ENCODE measurements at places on chromosomes 4 and X.

GRCh38 chr4:24186466-24186865 lies 296.6 kb upstream of the PPARGC1A start:
- no peak for DNase-seq

DNA sequence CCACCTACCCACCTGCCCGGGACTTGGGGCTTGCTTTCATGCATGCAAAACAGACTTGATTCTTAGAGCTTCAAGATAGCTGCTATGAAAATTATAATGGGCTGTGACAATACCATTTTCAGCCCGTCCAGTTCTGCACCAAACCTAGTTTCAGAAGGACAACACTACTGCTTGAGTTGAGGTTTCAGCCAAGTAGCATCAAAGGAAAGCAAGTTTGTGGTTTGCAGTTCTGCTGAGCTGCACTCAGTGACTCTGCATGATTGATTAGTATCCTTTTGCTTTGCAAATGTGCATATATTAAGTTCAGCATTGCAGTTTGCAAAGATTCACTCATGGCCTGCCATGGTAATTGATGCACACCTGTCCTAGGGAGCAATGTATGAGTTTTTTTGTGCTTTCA lies 442.7 kb downstream of the RPA4 start:
- DNase-seq = no peak

DNA sequence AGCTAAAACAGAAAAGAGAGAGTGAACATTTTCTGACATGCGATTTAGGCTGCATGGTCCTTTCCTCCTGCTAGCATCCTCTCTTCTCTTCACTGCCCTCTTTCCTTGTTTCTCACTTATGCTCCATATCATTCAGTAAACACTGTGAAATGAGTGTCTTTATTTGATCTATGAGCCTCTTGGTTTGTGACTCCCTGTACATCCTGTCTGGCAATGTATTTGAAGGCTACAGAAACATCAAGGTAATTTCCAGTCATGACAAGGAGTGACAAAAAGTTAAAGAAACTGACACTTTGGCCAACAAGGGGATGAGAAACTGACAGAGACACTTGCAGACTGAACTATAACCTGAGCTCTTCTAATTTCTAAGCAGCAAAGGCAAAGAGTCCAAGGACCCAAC lies 8.7 kb downstream of the FTHL17 start:
- no peak for DNase-seq

DNA sequence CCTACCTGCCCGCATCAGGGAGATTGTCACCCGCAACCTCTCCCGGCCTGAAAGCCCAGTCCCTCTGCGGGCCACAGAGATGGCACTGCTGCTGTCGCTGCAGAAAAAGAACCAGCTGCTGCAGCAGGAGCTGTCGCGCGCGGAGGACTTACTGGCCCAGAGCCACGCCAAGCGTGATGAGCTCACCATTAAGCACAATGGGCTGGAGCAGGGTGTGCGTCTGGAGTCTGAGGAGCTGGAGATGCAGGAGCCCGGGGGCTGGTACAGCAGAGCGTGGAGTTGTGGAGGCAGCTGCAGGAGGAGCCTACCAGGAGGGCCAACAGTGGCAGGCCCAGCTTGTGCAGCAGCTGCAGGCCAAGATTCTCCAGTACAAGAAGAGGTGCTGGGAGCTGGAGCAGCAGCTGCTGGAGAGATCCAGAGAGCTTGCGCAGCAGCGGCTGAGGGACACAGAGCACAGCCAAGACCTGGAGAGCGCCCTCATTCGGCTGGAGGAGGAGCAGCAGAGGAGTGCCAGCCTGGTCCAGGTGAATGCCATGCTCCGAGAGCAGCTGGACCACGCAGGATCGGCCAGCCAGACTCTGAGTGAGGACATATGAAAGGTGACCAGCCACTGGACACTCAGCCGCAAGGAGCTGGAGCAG lies 11.3 kb downstream of the SMIM10L2A start:
- DNase-seq = no peak

DNA sequence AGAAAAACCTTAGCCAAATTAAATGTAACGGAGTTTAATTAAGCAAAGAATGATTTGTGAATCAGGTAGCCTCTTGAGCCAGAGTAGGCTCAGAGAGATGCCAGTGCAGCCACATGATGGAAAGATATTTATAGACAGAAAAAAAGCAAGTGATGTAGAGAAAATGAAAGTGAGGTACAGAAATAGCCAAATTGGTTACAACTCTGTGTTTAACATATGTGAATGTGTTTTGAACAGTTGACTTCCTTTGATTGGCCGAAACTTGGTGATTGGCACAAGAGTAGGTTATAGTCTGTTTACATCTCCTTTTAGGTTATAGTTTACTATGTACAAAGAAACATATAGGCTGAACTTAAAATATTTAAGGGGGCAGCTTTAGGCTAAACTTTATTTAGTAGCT lies 459.9 kb upstream of the BOD1L1 start:
- DNase-seq = no peak

DNA sequence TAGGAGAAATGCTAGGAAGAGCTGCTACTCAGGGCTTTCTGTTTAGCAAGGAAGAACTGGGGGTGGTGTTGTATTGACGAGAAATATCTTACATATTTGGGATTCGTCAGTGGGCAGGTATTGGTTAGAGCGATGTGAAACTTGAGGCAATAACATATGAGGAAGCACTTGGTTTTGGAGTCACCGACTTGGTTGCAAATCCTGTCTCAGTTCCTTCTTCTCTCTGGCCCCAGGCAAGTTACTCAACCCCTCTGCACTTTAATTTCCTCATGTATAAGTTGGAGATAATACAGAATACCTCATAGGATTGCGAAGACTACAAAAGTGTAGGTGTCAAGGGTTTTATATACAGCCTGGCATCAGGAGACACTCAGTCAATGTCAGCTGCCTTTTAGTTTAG lies 34.1 kb downstream of the GPAT3 start:
- DNase-seq = no peak

DNA sequence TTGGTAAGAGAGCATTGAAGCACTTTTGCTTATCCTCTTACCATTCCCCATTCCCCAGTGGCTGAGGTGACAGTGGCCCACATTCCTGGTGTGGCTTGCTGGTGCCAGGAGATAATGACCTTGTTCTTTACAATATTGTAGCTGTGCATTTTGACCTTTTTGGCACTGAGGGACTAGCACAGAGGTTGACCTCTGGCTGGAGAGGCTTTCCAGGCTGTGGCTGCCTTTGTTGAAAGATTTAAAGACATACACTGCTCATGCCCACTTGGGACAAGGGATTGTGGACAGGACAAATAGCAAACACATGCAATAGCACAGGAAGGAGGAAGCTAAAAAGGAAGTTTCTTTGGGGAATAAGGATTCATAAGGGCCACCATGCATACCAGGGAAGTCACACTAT lies 65.4 kb downstream of the ARHGEF9 start:
- no peak for DNase-seq

DNA sequence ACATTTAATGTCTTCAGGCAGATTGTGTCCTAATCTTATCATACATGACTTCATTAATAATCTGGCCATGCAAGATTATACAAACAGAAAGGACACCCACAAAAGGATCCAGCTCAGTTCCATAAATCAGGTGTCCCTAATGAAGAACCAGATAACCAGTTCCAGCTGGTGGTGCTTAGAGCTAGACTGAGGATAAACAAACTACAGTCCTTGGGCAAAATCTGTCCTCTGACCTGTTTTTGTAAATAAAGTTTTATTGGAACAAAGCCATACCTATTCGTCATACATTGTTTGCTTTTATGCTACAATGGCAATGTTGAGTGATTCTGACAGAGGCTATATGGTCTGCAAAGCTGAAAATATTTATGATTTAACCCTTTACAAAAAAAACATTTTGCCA lies 199.5 kb downstream of the MID1IP1 start:
- DNase-seq = no peak

DNA sequence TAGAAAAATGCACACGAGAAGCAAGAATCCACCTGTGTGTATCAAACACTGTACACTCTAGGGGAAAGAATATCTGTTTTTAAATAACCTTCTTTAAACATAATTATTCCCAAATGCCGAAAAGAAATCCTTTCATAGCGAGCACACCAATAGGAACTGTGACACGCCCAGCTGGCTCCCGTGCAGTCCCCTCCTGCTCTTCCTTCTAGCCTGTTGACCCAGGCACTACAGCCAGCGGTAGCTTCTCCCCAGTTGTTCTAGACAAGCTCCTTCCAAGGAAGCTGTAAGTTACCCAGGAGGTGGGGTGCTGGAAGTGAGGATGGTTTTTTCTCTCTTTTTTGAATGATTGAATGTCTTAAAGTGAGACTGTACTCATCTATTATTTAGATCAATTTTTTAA lies 19.5 kb upstream of the NOCT start:
- no peak for DNase-seq

DNA sequence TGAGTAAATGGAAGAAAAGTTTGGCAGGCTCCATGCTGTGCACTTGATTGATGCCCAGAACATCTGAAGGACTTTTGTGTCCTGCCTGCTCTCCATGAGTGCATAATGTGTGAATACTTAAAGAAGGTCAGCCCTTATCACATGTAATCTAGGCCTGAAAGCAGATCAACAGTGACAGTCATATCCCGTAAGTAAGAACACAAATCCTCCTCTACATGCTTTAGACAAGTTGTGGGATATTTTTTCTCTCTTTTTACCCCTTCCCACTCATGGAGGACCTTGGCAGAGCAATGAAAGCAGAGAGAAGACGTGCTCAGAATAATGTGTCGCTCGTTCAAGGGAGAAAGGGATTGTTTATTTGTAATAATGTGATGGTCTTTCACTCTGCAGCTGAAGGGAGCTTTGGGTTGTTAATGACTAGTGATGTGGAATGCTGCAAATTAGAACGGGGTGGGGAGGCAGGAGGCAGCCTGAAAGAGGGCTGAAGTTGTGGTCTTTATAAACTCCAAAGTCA lies 286.6 kb downstream of the BMPR1B start:
- DNase-seq = no peak

GRCh38 chr4:25847329-25847728 lies 15.5 kb downstream of the SEL1L3 start:
- no peak for DNase-seq

GRCh38 chr4:106302062-106302438 lies 14.0 kb downstream of the TBCK start:
- DNase-seq = no peak

GRCh38 chr4:28373601-28374000 lies 1513.0 kb downstream of the STIM2 start:
- no peak for DNase-seq

- DNase-seq = no peak
Observed at GRCh38 chr4:91243132-91243531, 1060.6 kb upstream of the GRID2 start.

GRCh38 chr4:15737255-15737654 lies 34.4 kb downstream of the BST1 start:
- no peak for DNase-seq

- no peak for DNase-seq
Observed at GRCh38 chr4:176902710-176903323, 110.1 kb upstream of the VEGFC start.

- DNase-seq = no peak
Observed at GRCh38 chrX:46627062-46627461, 53.5 kb downstream of the CHST7 start.

- no peak for DNase-seq
Observed at GRCh38 chr4:156790866-156791265, 180.7 kb downstream of the PDGFC start.

- DNase-seq = no peak
Observed at GRCh38 chr4:3229964-3230363, 19.0 kb upstream of the MSANTD1 start.

DNA sequence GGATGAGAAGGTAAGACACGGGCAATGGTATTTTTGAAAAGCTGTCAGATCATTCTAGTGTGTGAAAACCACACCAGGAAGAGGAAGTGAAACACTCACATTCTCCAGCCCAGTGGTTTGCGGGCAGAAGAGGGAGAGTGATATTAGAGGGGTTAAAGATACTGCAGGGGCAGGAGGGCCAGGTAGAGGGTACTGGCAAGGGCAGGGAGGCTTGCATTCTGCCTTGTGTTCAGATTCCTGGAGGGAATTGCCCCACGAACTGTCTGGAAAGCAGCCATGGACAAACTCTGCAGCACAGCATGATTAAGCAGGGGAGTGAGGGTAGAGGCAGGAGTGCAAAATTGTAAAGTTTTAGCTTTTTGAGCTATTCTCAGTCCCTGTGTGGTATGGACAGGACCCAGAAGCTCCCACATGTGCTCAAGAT lies 30.9 kb downstream of the NIPAL1 start:
- DNase-seq = peak; percentile 63

DNA sequence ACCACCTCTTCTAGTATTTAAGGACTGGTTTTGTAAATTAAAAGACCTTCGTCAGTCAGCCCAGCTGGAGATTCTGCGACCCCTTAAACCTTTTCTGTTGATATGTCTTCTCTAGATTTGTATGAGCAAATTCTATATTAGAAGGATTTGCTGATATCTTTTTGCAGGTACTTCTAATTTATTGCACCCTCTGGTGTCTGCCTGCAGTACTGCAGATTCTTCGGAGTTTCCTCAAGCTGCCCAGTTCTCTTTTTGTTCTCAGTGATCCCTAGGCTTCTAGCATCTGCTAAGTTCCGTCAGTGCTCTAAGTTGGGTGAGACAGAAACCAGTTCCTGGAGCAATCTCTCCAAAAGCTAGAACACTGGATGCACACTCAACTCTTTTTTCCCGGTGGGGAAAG lies 545.2 kb downstream of the C4orf33 start:
- DNase-seq = no peak

- no peak for DNase-seq
Observed at GRCh38 chrX:109190542-109190941, 291.3 kb downstream of the GUCY2F start.

- DNase-seq = peak; percentile 14
Observed at GRCh38 chr4:37889849-37890800, 759 bp upstream of the TBC1D1 start.

Data from stimulated activated CD4-positive, alpha-beta T cell treated with anti-CD3 and anti-CD28 coated beads, TNF-alpha, amount 100 ng/mL, for 48 hours (primary cell).